Anterior cingulate cortex (tissue), 58 donors: ENCODE measurements at places on chromosomes 6 and 20.

GRCh38 chr20:62898093-62898964 lies 28.0 kb downstream of the DIDO1 start:
- DNase-seq = no peak

DNA sequence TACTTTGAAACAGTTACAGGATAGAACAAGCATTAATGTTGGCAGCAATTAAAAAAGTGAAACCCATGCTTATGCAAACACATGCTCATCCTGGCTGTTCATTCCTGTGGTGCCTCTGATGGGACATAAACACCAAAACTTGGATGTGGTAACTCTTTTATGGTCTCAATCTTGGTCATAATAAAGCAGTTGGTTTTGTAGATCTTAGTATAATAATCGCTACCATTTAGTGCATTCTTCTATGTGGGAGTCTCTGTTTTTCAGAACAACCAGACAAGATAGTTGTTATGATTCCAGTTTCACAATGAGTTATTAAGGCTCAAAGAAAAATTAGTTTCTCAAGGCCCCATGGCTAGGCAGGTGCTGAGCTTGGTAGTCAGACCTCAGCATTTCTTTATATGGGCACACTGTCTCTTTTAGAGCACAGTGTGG lies 184.0 kb downstream of the UTRN start:
- DNase-seq = no peak

GRCh38 chr20:47859278-47859677 lies 74.0 kb upstream of the SULF2 start:
- DNase-seq = no peak

GRCh38 chr6:7230956-7231713 lies 81.9 kb downstream of the SSR1 start:
- no peak for DNase-seq

GRCh38 chr20:1965520-1966351 lies 28.1 kb downstream of the PDYN start:
- no peak for DNase-seq

DNA sequence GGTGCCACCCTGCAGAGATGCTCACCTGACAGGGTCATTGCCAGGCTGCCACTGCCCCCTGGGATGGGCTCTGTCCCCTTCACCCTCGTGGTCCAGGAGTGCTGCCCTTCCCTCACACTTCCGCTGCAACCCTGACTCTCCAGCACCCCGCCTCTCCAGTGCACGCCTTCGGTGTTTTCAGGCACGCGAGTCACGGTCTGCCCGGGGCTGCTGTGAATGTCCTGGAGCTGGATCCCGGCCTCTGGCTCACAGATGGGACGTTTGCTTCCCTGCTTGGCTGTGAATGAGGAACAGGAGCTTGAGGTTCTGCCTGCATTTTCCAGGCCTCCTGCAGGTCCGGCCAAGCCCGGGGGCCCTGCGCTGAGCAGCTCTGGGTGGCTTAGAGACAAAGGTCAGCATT lies 343.4 kb downstream of the SMOC2 start:
- no peak for DNase-seq

GRCh38 chr20:58246346-58246745 lies 17.9 kb upstream of the ANKRD60 start:
- DNase-seq = no peak

GRCh38 chr6:39707962-39708683 lies 17.1 kb downstream of the KIF6 start:
- DNase-seq = no peak

DNA sequence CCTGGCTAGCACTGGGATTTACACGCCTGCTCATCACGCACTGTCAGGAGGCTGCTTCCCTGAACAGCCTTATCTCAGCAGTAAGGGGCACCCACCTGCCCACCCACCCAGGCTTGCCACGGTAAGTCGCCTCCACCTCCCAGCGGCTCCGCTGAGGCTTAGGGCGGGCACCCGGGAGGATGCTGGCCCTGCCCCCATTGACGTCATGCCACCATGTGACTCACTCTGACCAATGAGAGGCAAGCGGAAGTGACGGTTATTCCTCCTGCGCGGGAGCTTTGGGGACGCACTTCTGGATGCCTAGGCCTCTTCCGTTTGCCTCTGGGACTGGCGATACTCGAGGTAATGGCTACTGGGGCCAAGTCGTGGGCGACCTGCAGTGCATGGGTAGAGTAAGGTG lies 256.8 kb downstream of the QKI start:
- no peak for DNase-seq

- no peak for DNase-seq
Measured at GRCh38 chr6:150336299-150336698, 32.5 kb upstream of the IYD start.

- DNase-seq = no peak
Measured at GRCh38 chr20:19827818-19828217, 69.8 kb downstream of the RIN2 start.

- no peak for DNase-seq
Measured at GRCh38 chr6:136982928-136983327, 60.8 kb downstream of the SLC35D3 start.

DNA sequence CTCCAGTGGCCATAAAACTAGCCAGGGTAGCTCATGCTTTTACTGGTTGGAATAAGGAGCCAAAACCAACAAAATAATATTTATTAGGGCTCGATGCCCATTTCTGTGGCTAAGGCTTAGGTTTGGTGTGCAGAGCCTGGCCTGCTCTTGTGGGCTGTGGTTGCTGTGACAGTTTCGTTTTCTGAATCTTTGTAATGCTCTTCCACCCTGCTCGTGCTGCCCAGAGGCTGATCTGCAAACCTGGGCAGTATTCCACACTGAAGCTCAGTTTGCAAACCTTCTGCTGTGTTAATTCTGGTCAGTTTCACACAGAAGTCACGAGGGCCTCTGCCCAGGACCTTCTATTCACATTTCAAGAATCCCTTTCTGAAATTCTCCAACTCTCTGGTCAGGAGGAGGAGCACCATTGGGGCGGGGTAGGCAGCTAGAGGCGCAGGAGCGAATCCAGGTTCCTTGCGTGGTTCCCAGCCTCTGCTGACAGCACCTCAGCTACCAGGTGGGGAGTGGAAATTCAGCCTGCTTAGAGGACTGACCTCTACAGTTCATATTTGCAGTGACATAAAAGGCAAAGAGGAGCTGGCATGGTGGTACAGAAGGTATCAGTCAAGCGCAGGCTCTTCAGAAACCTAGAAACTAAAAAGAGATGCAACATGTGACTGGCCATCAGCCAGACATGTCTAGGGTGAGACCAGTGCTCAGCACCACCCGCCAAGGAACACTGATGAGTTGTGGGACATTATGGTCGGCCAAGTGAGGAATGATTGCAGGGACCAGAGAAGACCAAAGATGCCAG lies 14.3 kb upstream of the C20orf144 start:
- no peak for DNase-seq

DNA sequence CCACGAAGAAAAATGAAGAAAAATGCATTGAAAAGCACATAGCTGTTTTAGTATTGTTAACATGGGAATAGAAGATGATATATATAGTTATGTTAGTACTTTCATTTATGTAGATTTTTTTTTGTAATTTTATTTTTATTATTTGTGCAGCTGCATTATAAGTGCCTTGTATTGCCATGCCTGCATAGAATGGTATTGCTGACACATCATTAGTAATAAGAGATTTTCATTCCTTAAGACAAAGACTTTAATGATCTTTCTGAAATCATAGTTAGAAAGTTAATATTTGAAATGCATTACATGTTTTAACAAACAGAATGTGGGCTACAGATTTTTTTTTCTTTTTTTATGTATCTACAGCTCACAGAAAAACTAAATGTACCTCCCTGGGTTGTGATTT lies 506.5 kb downstream of the NKAIN2 start:
- DNase-seq = no peak

DNA sequence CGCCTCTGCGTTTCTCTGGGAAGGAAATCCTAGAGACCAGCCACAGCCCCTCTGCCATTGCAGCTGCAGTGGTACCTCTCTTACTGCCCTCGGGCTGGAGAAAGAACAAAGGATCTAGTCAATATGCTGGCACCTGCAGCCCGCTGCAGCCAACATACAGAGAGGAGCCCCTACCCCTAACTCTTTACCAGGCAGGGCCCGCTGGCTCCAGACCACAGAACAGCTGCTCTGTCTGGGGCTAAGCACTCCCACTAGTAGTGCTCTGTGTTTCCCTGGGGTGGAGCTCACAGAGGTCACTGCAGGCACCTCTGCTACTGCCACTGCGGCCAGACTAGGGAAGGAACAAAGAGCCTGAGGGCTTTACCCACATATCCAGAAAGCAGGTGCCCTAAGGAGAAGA lies 93.8 kb upstream of the IMPG1 start:
- no peak for DNase-seq

DNA sequence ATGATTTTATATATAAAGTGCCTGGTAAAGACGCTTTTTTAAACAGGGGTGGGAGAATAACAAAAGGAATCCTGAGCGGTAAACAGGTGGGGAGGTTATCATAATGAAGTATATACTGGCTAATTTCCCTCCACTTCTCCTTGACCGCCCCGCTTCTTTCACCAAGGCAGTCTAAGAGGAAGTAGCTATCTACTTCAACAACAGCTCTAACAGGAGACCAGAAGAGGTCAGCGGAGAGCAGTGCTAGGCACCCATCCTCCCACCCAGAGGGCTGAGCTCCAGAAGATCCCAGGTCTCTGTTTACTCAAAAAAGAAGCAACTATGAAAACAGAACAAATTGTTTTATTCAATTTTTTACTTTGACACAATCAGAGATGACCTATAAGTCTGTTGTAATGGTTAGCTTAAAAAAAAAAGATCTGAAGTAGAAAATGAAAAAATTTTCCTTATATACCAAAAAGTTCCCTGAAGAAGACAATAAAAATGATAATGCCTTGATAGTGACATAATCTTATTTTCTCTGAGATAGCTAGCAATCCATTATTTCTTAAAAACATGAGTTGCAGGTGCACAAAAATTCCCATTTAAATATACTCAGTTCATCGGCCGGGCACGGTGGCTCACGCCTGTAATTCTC lies 141.1 kb downstream of the PDSS2 start:
- peak; percentile 5 for DNase-seq

DNA sequence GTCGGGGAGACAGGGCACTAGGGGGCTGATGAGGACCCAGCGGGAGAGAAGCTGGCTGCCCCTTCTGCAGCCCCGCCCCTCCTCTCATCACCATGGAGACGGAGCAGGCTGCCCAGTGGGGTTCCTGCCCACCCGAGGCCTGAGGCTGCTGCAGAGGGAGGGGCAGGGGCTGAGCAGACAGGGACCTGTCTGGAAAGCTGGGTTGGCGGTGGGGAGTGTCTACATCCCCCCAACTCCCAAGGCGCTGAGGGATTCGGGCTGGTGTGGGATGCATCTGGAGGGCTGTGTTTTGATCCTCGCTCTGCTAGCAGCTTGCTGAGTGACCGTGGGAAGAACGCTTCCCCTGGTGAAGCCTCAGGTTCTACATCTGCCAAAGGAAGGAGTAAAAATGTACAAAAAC lies 1.2 kb upstream of the BPI start:
- no peak for DNase-seq

GRCh38 chr6:126513198-126513597 lies 173.3 kb downstream of the CENPW start:
- DNase-seq = no peak

GRCh38 chr6:159513074-159513720 lies 179.8 kb downstream of the SOD2 start:
- DNase-seq = no peak

DNA sequence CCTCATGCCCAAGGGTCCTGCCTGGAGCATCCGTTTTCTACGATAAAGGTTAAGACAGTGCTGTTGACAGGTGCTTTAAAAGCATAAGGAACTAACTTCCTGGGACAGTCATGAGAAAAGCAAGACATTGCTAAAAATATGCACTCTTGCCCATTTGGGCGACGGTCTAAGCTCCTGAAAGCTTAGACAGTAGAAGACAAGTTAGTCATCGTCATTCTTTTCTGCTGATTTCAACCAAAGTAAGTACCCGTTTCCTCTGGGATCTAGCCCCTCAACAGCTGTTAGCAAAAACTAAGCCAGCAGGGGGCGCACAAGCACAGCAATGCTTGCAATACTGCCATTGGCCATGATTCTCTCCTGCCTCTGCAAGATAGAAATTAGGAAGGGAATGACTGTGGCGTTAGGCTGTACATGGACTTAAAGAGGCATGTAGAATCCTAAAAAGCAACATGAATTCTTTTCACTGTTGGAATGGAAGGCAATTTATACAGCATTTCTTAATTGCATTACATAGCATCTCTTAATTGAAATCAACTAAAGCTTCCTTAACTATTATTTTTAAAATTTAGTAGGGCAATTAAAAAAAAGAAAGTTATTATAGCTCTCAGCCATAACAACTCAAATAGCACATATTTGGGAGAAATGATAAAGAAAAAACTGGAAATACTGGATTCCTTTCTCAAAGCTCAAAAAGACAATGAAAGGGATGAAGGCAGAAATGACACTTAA lies 147.8 kb upstream of the RALGAPA2 start:
- peak; percentile 83 for DNase-seq

DNA sequence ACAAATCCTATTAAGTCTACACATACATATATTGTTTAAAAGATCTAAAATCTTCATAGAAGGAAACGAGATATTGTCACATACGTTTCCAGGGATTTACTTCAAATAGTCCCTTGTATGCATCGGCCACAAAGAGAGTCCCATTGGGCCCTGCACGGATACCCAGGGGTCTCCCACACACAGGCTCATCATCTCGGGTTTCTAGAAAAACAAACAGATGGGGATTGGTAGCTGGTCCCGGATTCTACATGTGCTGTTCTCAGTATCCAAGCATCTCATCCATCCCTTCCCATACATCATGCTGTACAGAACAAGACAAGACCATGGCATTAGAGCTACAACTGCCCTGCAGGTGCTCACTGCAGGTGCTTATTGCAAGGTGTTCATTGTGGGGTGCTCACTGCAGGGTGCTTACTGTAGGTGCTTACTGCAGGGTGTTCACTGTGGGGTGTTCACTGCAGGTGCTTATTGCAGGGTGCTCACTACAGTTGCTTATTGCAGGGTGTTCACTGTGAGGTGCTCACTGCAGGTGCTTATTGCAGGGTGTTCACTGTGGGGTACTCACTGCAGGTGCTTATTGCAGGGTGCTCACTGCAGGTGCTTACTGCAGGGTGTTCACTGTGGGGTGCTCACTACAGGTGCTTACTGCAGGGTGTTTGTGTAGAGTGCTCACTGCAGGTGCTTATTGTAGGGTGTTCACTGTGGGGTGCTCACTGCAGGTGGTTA lies 21.0 kb downstream of the APMAP start:
- no peak for DNase-seq
